Nasal cavity respiratory epithelium epithelial cell of viscerocranial mucosa (primary cell): ENCODE measurements at places on chromosomes 4 and X. TPM values are rescaled to one million over a fixed set of nuclear protein-coding genes. Genes with fewer than 3 reads are reported as not detected.

Gene GATA1
- not detected in 2 replicates for total RNA-seq

Gene SSX1
- total RNA-seq = not detected in 2 replicates

Gene TRIML2
- total RNA-seq = under 0.01 and 0.07 TPM in 2 replicates

Gene IL3RA
- not detected in 2 replicates for total RNA-seq

Gene PRR32
- not detected in 2 replicates for total RNA-seq
